Thoracic aorta (tissue), 2 donors: ENCODE measurements at places on chromosomes 1 and 21. TPM values are rescaled to one million over a fixed set of nuclear protein-coding genes. Genes with fewer than 3 reads are reported as not detected.
A peak's percentile ranks its signal among the peaks of the same experiment; 100 is the strongest.

NSL1 gene
- 44.3 TPM for total RNA-seq

DNA sequence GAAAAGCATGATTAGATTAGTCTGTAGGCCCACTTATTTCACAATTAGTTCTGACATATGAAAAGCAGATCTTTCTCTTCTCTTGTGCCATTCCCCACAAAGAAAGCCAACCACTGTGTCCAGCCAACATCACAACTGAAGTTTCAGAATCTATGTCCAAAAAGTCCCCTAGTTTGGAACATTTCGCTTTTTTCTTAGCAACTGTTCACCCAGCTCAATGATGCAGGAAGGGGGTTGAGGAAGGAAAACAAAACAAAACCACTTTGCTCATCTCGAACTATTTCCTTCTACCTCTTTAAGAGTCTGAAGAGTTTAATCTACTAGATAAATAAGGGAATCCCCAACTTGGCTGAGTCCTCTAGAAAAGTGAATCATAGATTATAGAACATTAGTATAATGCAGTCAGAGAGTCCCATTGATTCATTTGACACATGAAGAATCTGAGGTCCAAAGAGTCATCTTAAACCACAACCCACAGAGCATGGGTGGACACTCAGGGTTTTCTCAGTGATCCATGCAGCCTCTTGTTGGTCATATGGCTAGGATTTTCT is 159.3 kb upstream of the SGIP1 start:
- H3K4me1 ChIP-seq, result peaks cover 15% of the 10 kb centered on the region
- H3K27ac ChIP-seq, result no peak overlapping the region
- H3K4me3 ChIP-seq, result no peak overlapping the region
- no peaks in the 10 kb centered on the region for H3K27me3 ChIP-seq
- no peaks in the 10 kb centered on the region for H3K36me3 ChIP-seq

DNA sequence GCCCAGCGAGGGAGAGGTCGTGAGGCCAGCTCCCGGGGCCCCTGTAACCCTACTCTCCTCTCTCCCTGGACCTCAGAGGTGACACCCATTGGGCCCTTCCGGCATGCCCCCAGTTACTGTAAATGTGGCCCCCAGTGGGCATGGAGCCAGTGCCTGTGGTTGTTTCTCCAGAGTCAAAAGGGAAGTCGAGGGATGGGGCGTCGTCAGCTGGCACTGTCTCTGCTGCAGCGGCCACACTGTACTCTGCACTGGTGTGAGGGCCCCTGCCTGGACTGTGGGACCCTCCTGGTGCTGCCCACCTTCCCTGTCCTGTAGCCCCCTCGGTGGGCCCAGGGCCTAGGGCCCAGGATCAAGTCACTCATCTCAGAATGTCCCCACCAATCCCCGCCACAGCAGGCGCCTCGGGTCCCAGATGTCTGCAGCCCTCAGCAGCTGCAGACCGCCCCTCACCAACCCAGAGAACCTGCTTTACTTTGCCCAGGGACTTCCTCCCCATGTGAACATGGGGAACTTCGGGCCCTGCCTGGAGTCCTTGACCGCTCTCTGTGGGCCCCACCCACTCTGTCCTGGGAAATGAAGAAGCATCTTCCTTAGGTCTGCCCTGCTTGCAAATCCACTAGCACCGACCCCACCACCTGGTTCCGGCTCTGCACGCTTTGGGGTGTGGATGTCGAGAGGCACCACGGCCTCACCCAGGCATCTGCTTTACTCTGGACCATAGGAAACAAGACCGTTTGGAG is 23.7 kb upstream of the TNFRSF1B start:
- no peak overlapping the region for H3K4me3 ChIP-seq
- H3K27ac ChIP-seq, result no peak overlapping the region
- H3K4me1 ChIP-seq, result peaks cover 4% of the 10 kb centered on the region
- no peaks in the 10 kb centered on the region for H3K27me3 ChIP-seq

- H3K27me3 ChIP-seq, result peaks cover 14% of the 10 kb centered on the region
- no peaks in the 10 kb centered on the region for H3K36me3 ChIP-seq
- H3K27ac ChIP-seq, result no peak overlapping the region
- H3K4me3 ChIP-seq, result peak overlapping the region; percentile 67
These were observed 319 bp downstream of the HES2 start for GRCh38 chr1:6419397-6419803.

DNA sequence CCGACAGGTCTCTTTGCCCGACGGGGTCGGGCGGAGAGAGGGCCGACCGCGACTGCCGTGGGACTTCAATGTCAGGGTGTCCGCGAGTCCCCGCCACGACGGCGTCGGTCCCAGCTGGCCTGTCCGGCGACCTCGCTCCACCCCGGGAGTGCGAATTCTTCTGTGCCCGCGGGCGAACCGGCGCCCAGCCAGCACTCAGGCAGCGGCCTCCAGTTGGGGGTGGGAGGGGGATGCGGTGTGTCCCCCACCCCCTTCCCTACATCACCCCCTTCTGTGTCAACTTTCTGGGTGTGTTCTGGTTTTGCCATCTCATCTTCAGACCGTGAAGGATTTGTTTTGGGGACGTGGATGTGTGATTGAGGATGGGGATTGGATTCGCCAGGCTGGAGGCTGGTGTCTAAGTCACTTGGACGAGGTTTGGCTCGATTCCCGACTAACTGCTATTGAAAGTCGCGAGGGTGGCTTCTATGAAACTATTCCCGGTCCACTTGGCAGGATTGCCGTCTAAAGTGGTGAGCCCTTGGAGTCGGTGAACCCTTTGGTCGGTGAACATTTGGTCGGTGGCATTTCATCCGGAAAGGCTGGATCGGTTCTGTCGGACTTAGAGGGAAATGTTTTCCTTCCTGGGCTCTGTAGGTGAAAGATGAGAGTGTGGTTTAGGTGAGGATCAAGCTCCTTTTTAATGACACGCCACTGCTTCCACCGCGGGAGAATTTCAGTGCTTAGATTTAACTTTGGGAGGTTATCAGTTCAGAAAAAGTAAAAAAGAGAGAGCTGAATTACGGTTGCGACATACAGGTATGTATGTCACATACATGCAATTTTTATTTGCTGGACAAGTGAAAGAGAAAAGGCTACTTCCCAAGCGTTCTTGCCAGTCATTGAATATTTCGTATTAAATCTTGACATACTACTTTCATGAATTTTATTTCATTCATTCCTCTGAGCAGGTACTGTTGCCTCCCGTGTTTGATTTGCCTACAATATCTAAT is 771 bp downstream of the ABCD3 start:
- DNase-seq, result peak; percentile 16
- H3K4me1 ChIP-seq, result peaks cover 29% of the 10 kb centered on the region
- no peaks in the 10 kb centered on the region for H3K36me3 ChIP-seq
- H3K27me3 ChIP-seq, result no peaks in the 10 kb centered on the region

IFNAR1 gene
- total RNA-seq, result 31.3 TPM

CIART gene
- total RNA-seq, result 9.7 TPM
